ENCODE measurements at places on chromosomes 5 and 9.

- DNase-seq: no peak
Observed at GRCh38 chr5:39014561-39014960, 59.6 kb downstream of the RICTOR start.

- no peak for DNase-seq
Observed at GRCh38 chr5:134437340-134437846, 25.7 kb upstream of the CDKN2AIPNL start.

DNA sequence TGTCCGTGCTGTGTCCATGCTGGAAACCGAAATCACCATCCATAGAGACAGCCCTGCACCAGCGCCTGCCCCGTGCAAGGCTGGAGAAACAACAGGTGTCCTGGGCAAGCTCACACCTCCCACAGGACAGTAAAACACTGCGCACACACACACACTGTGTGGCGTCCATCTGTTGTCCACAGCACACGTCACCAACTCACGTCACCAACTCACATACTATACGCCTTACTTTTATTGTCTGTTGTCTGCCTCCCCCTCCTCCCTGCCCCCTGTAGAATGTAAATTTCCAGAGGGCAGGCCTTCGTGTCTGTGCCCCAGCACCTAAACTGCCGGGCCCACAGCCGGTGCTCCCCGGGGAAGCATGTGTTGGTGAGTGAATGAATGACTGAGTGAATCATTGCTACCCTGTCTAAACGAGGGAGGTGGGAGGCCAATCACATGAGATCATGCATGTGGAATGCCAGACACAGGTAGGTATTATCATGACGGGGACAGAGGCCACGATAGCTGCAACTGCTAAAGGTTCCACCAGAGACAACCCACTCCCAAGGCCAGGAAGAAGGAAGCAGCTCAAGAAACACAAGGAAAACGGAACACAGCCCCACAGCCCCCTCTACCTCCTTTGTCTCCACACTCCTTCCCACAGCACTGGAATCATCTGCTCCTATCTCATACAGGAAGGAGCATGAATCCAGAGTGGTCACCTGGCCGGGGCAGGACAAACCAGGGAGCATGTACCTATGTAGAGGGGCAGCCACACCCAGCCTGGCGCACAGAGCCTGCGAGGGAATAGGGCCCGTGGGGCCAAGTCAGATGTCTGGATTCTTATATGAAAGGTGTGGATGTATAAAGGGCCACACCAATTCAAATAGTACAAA lies 41.9 kb downstream of the STK10 start:
- DNase-seq: no peak

DNA sequence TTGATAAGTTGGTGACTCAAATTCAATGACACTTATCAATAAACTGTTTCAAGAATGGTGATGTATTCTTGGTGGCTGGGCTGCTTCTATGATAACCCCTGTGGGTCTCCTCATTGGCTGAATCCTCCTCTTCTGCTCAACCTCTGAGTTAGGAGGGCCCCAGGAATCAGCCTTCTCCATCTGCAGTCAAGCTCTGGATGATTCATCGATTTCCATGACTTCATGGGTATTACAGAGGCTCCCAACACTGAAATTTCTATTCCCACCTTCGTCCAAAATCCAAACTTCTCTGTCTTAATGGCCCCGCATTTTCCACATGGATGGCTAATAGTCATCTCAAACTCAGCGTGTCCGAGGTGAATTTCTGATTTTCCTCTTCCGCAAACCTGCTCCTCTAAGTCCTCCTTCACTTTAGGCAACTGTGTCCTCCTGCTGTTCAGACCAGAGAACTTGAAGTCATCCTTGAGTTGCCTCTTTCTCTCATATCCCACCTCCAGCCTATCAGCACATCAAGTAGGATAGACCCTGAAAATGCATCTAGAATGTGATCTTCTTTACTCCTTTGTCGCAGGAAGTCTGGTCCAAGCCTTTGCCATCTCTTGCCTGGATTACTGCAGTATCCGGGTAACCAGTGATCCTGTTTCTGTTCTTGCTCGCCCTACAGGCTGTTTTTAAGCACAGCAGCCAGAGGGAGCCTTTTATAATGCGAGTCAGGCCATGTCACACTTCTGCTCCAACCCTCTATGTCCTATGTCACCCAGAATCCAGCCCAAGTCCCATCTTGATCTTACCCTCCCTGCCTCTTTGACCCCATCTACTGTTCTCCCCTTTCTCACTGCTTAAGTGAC lies 41.4 kb upstream of the IL7R start:
- DNase-seq: no peak

DNA sequence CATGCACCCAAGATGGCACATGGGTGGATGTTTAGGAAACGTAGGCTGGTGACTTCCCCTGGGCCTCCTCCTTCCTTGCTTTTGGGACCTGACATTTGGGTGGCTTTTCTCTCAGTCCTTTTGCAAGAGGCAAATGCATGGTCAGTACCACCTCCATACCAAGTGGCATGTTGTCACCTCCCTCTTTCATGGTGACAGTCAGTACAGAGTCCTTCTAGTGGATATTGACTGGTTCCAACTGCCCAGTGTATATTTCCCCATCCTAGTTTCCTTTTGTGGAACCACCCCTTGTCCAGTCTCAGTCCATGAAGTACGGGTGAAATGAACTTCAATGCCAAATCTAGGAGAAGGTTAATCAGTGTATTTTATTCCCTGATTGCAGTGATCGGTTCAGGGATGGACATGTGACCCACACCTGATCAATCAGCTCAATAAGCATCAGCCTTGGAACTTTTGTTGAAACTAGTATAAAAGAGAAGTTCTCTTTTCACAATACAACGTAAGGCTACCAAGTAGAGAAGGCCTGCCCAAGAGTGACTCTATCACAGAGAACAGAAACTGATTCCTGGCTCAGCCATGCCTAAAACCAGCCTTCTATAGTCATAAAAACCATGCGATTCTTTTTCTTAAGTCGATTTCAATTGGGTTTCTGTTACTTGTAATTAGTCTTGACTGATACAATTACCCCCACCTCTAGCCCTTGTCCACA lies 143.4 kb upstream of the KLF9 start:
- no peak for DNase-seq

- DNase-seq: no peak
Observed at GRCh38 chr5:66306844-66307315, 162.8 kb downstream of the SREK1 start.

- no peak for DNase-seq
Observed at GRCh38 chr5:103178167-103178566, 58.1 kb downstream of the PPIP5K2 start.

GRCh38 chr9:19648672-19649071 lies 140.2 kb downstream of the SLC24A2 start:
- no peak for DNase-seq

GRCh38 chr5:107670932-107671741 lies at the start of gene EFNA5:
TSS of gene EFNA5 (minus strand) at chr5:107670937.
- DNase-seq: peak; percentile 56

DNA sequence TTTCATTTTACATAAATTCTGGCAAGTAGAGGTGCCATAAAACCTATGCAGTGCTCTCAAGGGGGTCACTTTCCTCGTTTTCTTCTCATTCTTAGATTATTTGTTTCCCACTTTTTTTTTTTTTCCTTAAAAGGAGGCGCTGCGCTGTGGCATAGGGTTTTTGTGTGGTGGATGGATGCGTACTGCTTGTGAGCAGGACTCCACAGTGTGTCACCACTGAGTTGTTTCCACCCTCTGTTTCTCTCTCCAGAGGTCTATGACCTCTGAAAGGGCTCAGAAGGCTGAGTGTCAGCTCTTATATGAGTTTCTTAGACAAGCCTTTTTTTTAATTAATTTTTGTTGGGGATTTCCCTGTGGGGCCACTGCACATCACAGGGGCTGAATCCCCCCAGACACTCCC lies 13.6 kb upstream of the CLTB start:
- no peak for DNase-seq

DNA sequence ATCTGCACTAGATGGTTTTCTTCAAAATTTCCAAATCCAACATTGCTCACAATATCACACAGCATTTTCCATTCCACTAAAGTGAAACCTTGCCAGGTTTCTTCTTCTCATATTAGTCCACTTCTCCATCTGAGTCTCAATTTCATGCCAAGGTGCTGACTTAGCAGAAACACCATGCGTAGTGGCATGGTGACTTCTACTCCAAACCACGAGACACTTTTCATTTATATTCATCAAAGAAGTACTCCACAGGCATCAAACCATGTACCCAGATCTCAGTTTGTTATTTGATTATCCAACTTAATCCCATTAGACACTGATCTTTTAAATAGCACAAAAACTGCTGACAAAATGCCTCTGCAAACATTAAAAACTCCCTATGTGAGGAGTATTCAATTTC lies 233.4 kb upstream of the ITGA1 start:
- DNase-seq: no peak

DNA sequence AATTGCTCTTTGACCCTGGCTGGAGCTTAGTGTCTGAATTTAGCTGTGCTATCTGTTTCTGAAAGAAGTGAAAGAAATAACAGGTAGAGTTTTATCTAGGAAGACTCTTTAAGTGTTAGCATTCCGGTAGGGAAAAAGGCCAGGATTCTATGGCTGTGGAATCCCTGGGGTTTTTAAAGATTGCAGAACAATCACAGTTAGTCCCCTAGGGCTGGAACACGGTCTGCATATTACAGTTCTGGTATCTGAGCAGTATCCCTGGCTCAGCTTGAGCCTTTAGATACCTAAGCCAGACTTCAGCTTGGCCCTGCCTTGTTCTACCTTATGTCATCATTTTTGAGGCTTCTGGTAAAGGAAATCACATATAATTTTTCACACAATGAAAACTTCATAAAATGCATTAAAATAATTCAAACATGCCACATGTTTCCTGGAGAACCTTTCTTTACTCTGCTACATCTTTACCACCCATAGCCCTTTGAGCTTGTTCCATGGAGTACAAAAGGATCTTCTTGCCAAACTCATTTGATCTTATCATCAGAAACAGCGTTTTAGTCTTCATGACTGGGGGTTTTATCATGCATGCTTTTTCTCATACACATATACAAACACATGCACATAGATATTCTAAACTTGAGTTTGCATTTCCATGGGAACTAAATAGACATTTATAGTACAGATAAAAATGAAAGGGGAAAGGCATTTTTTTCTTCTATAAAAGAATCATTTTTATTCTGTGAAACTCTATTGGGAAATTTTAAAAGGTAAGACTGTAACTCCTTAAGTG lies 410.8 kb downstream of the CETN3 start:
- DNase-seq: no peak

GRCh38 chr9:108845947-108846346 lies 9.8 kb downstream of the ACTL7B start:
- DNase-seq: no peak

- DNase-seq: no peak
Observed at GRCh38 chr5:2910401-2911175, 159.1 kb upstream of the IRX2 start.

DNA sequence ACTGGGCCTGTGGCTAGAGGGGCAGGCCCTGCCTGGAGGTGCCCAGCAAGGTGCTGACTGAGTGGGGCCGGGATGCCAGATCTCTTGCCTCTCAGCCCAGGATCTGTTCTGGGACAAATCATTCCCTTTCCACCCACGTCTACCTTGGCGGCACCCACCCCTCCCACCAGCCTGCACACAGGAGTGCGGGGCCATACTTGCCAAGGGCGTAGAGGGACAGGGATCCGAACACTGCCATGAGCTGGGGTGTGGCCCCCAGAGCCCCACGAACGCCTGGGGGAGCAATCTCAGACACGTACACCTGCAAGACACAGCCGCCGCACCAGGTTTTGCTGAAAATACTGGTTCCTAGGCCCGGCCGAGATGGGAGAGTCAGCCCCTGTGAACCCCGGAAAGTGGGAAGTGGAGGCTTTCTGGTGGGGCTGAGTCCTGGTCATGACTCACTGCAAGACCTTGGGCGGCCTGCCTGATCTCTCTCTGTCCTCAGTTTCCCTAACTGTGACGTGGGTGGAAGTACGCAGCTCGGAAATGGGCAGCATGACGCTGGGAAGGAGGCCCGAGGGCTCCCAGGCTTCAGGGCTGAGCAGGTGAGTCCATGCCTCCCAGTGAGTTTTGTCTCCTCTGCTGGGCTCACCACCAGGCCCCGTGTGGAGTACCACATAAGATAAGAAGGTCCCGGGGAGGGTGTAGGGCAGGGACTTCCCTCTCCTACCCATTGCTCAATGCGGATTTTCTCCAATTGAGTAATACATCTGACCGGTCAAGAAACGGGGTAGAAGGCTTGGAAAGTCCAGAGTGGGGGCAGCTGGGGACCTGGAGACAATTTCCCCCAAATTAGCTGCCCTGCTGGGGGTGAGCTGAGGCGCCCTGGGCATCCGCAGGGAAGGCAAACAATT lies 2.6 kb downstream of the SLC2A6 start:
- no peak for DNase-seq

DNA sequence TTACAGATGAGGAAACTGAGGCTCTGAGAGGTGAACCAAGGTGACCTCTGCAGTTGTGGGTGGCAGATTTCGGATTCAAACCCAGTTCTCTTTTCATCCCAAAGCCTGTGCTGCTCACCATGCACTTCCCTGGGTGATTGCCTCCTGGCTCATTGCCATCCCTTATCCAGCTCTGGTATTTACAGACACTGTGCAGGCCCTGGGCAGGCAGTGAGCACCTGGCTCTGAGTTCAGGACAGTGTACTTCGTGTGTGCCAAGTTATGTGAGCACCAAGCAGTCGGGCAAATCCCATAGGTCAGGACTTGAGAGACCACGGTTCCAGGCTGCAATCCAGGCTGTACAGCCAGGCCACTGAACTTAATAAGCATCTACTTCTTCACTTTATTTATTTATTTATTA lies 1.4 kb downstream of the LRSAM1 start:
- DNase-seq: no peak

DNA sequence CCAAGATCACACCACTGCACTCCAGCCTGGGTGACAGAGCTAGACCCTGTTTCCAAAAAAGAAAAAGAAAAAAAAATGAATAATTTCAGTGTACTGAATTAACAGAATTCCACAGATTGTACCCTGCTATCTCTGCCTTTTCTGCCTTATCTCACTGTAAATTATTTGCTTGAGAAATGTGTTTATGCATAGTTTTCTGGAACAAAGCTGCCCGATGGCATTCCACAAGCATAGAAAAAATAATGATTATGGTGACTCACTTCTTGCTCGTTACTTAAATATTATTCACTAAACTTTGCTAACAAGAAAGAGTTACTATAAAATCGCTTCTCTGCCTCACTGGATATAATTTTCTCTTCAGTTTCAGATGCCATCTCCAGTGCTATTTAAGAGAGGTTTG lies 88.7 kb upstream of the FAM169A start:
- no peak for DNase-seq

DNA sequence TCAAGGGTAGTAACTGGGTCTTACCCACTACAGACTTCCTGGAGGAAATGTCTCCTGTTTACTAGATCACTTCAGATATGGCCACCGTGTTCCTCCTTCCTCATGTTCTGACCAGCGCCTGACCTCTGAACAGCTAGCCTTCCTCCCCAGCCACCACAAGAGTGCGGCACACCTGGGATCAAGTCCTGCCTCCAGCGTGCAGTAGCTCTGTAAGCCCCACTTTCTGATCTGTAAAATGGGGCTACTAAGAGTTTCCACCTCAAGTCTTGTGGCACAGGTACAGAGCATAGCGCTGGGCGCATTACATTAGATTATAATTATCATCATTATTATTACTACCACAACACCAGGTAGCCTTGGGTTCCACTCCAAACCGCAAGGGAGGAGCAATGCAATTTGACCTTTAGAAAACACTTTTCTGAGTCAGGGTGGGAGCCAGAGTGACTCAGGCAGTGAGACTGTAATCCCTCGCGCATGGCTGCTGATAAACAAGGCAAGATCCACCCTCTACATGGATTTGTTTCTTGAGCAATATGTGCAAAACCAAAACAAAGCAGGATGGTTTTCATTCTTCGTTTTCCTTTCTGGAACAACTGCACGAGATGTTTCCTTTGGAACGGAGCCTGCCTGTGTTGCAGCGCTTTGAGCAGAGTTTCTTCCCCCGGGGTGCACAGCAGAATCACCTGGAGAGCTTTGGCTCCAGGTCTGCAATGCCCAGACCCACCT lies 65.0 kb upstream of the ANGPTL2 start:
- DNase-seq: no peak

All from GM13976 (cell line).